ENCODE measurements at places on chromosomes 2 and 18.

DNA sequence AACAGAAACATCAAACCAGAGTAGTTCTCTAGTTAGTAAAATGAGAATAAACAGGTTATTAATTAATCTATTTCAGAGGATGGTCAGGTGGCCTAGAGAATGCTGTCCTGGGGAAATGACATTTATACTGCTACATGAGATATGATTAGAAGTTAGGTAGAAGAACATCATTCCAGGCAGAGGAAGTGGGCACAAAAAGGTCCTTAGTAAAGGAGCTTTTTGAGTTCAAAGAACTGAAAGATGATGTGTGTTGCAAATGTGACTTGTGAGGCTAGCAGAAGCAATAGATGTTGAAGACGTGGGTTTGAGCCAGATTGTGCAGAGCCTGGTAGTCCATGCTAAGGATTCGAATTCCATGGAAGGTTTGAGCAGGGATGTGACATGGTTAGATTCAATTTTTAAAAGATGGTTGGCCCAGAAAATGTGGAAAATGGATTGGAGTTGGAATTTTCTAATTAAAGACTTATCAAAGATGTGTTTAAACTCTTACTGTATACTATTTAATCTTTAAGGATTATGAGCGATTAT, 34.2 kb downstream of the RAB10 start:
- peak; percentile 15 for DNase-seq

GRCh38 chr2:177334940-177335543, 57.5 kb upstream of the AGPS start:
- DNase-seq, result peak; percentile 66

- no peak for DNase-seq
Measured at GRCh38 chr2:216029416-216030129, 16.2 kb upstream of the MREG start.

- DNase-seq, result no peak
Measured at GRCh38 chr18:59352250-59352855, 6.7 kb downstream of the LMAN1 start.

- DNase-seq, result no peak
Measured at GRCh38 chr2:216553093-216553478, 54.4 kb downstream of the RPL37A start.

GRCh38 chr2:144509001-144509878, 10.7 kb downstream of the ZEB2 start:
- DNase-seq, result no peak

GRCh38 chr2:196983934-196984333, 57.4 kb upstream of the PGAP1 start:
- peak; percentile 68 for DNase-seq

- DNase-seq, result no peak
Measured at GRCh38 chr2:230717600-230717999, 5.0 kb downstream of the CAB39 start.

GRCh38 chr2:18647731-18648130, 58.4 kb upstream of the NT5C1B start:
- no peak for DNase-seq

DNA sequence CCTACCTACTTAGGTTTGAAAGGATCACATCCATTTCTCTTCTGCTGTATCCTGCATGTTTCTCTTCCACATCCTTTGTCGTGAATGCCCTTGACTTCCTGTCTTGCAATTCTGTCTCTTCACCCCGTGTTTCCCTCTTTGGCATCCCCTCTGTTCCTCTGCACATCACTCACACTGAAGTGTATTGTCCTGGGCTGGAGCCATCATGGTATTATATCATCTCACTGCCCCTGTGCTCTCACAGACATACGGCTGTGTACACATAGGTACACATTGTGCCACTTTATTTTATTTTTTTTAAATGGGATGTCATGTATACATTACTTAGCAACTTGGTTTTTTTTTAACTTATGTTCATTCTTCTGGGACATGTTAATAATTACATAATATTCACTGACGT, 291.6 kb downstream of the ALPK2 start:
- no peak for DNase-seq

- DNase-seq, result no peak
Measured at GRCh38 chr2:203600286-203600685, 65.2 kb upstream of the RAPH1 start.

GRCh38 chr2:68767031-68767961, 32.7 kb downstream of the ARHGAP25 start:
- DNase-seq, result no peak

- DNase-seq, result no peak
Measured at GRCh38 chr2:182117196-182117595, 131.5 kb downstream of the PPP1R1C start.

- peak; percentile 66 for DNase-seq
Measured at GRCh38 chr2:54396107-54396506, 60.0 kb upstream of the SPTBN1 start.

DNA sequence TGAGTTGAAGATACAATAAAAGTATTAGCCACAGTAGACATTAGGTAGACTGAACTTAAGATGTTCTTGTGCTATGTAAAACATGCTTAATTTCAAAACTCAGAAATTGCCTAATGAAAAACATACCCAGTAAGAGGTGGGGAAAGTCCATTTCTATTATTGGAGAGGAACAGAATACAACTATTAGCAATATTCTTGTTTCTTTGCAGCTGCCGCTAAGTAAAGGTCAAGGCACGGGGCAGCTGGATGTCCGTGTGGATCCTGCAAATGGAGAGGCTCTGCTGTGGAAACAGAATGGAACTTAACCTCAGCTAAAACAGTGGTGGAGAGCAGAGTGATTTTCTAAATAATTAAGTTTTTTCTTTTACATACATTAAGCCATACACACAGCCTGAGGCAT, 139.2 kb upstream of the ARHGAP28 start:
- DNase-seq, result no peak

DNA sequence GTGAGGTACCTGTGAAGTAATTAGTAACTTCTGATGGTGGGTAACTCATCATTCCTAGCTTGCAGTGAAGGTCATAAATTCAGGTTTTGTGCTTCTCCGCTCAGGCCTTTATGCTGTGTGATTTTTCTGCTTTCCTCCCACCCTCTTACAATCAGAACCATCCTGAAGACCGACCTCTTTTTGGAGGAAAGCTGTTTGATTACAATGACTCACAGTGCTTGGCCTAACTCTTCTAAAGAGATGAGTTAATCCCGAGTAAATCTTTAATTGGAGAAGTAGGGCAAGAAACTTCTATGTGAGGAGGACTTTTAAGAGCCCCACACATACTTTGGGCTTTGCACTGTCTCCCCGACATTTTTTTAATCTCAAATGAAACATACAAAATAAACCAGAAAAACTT, 53.1 kb downstream of the TTC27 start:
- DNase-seq, result no peak

GRCh38 chr2:211487733-211488132, 931.3 kb downstream of the CPS1 start:
- DNase-seq, result no peak

- no peak for DNase-seq
Measured at GRCh38 chr2:119109866-119110265, 48.7 kb downstream of the C1QL2 start.

DNA sequence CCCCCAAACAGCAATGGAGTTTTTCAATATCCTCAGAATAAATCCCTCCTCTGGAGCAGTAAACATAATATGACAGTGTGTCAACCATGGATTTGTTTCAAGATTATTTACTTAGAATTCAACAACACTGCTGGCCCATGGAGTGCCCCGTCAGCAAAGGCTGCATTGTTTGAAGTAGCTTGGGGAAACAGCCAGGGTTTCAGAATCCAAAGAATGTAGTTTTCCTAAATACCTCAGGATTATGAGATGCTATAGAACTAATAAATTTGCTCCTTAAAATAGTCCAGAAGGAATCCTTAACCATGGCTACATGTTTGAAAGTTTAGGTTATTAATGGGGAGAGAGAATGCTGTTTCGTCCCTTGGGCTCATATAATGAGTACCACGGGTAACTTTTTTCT, 13.1 kb upstream of the CETN1 start:
- DNase-seq, result no peak

DNA sequence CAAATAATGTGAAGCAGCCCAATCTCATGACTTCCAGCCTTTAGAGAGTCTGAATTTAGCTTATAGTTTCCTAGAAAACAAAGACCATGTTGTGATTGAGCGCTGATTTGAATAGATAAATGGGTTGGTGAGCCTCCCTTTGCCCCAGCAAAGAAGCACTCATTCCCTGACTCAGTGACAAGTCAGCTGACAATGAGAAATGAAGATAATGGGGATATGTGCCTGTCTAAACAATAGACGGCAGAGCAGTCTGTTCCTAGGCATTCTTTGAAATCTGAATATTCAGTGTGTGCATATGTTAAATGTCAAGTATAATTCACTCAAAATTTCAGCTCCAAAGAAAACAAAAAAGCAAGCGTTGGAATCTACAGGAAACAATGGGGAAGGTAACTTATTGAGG, 34.8 kb upstream of the LINC00305 start:
- DNase-seq, result no peak

- DNase-seq, result no peak
Measured at GRCh38 chr18:74063023-74063422, 84.6 kb downstream of the FBXO15 start.

GRCh38 chr2:111100765-111101162, 19.9 kb upstream of the BCL2L11 start:
- DNase-seq, result no peak

DNA sequence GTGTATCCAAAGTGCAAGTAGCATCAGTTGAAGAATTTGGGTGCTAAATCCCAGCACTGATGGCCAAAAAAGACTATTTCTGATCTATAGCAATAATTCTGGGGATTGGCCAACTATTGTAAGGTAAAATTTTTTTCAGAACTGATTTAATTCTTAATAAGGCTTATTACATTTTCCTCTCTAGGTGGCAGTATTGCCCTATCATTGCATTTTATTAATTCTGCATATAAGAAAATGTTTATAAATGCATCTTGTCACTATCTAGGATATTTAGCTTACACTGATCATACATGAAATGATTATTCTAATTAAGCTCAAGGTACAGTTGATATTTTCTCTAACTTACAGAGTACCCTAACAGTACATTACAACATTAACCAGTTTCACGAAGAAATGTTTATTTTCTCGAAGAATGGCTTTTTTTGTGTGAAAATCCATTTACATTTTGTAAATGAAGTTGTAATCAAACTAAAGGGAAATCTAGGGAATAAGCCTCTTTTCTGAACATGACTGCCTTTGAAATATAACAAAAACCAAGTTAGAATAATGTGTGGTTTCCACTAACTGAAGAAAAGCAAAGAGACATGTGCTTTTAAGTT, 11.0 kb downstream of the TTN start:
- DNase-seq, result peak; percentile 81

DNA sequence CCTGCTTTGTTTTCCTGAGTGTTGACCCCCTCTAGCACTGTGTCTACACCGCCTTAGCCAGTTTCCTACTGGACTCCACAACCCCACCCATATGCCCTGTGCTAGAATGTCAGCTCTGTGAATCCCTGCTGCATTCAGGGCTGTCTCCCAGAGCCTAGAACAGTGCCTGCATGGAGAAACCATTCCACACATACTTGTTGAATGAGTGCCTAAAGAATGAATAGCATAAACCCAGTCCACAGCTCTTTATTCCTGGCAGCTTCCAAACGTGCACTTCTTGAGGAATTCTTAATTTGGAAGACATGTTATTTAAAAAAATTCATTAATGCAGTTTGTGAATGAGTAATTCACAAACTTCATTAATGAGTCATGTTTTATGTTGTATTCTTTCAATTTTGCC, 6.5 kb upstream of the NAPG start:
- DNase-seq, result peak; percentile 14

GRCh38 chr2:197258580-197258979, 52.0 kb downstream of the ANKRD44 start:
- peak; percentile 58 for DNase-seq

GRCh38 chr18:48394176-48394575, 15.0 kb downstream of the ZBTB7C start:
- DNase-seq, result no peak

- no peak for DNase-seq
Measured at GRCh38 chr2:212897296-212897695, 254.1 kb downstream of the IKZF2 start.

DNA sequence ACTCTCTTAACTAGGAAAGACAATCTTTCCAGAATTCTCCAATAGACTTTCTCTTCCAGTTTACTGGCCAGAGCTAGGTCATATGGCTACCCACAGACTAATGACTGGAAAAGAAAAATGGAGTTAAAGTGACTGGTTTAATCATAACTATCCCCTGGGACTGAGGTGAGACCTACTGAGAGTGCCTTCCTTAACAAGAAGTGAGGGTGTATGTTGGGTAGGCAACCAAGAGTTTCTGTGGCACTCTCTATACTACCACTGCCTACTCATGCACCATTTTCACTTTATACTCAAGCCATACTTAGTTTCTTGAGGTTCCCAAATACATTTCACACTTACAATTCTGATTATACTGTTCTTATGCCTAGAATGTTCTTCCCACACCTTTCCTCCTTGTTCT, 6.9 kb upstream of the GFPT1 start:
- no peak for DNase-seq

DNA sequence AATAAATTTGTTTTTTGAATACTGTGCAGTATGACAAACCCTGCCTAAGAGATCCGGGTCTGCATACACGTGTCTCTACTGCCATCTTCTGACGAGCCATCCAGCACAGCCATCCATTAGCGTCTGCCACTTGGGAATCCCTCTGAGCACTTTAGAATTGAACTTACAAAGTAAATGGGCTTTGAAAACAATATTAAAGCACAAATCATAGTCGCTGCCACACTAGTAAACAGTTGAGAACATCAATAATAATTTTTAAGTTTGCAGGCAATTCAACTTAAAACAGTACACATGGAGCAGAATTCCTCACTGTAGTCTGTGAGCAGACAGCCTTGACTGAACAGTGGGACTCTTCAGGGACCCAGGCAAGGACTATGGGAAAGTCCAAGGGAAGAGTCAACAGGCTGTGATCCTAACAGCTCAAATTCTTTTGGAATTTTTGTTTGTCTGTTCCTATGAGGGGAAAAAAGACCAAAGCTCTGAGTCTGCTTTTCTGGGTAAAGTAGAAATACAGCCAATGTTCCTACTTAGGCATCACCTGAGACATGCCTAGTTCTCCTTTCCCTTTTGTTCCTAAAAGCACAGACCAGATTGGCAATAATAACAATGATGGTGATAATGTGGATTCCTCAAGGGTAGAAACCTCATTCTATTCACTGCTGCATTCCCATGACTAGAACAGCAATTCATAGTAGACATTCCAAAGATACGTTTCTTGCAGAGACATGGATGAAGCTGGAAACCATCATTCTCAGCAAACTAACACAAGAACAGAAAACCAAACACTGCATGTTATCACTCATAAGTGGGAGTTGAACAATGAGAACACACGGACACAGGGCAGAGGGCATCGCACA, 92.9 kb downstream of the MREG start:
- DNase-seq, result peak; percentile 93

- no peak for DNase-seq
Measured at GRCh38 chr2:98777076-98777475, 46.1 kb upstream of the MGAT4A start.

GRCh38 chr2:40488927-40489677, 37.2 kb upstream of the SLC8A1 start:
- peak; percentile 42 for DNase-seq

DNA sequence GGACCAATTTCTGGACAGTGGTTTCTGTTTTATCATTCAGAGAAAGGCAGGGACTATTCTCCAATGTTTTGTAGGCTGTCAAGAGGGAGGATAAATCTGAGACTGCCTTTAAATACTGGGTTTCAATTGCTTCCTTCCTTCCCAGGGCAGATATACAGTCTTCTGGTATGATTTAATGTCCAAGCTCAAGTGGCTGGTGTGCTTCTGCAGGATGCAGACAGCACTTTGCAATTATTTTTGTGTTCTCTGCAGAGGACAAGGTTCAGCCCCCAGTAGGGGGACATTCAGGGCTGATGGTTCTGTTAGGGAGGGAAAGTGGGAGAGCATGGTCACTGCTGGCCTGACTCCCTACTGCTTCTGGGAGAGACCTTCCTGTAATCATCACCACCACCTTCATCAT, 4.6 kb upstream of the BOD1L2 start:
- no peak for DNase-seq

- DNase-seq, result no peak
Measured at GRCh38 chr2:128690431-128690830, 371.8 kb upstream of the HS6ST1 start.

All from fibroblast of pulmonary artery (primary cell).